ENCODE measurements at places on chromosomes 1 and 21.
A peak's percentile ranks its signal among the peaks of the same experiment; 100 is the strongest.

- DNase-seq = no peak
Observed at GRCh38 chr1:60342569-60342968, 269.0 kb upstream of the C1orf87 start.

DNA sequence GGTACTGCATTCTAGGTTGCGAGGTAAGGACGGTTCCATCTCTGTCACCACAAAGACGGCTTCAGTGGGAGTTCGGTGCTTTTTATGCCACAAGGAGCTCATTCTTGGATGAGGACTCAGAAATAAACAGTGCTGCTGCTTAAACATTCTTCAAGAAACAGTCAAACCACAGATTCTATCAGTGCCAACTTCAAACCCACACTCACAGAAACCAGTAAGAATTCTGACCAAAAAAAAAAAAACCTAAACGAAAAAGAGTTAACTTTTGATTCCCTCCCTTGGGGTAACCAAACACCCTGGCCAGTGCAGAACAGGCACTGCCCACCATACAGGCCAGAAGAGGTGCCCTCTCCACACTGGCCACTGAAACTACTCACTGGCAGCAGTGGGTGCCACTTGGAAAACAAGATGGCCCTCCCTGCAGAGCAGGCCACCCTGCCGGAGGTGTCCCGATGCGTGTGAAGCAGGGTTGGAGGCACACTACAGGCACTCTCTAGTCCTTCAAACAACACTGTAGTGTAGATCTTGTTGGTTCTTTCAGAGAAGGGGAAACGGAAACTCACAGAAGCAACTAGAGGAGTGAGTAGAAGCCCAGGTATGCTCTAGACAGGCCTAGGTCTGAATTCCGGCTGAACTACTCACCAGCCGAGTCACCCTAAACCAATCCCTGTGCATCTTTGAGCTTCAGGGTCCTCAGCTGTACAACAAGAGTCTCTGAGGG lies 87.3 kb upstream of the TLR5 start:
- DNase-seq = peak; percentile 45

GRCh38 chr1:180131510-180131909 lies 23.2 kb upstream of the QSOX1 start:
- DNase-seq = peak; percentile 16

DNA sequence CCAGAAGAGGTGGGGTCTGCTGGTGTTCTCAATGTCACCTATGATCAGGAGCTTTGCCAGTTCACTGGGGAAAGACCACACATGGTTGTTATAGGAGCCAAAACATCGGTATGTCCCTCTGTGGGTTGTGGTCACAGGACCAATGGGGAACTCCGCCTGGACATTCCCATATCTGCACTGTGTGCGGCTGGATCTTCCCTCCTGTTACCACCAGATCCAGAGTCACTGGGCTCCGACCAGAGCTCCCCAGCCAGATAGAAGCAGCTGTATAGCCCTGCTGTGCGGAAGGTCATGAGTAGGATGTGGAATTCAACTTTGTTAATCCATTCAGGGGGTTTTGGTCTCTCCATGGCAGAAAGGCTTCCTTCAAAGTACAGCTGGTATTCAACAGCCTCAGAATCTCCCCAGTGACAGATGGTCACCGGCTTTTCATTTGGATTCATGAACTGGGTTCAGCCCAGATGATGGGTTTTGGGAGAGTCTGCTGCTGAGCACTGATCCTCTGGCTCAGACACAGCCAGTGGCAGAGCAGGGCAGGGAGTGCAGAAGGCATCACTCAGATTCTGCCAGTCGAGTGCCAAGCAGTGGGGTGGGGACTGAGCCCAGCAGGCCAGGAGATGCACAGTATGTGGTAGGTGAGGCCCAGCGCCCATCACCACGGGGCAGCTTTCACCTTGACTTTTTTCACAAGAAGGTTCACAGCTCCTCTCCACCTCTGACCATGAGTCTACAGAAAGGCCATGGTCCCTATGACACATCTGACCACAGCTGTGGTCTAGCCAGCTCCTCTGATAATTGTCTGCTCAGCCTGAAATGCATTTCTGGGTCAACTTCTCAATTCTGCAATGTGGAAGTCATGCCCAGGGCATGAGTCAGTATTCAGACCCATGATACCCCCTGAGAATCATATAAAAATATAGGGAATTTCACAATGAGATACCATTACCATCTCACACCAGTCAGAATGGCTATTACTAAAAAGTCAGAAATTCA lies 2.9 kb upstream of the SHCBP1L start:
- DNase-seq = no peak

GRCh38 chr1:3827813-3828307 lies 29.2 kb downstream of the CEP104 start:
- no peak for DNase-seq

DNA sequence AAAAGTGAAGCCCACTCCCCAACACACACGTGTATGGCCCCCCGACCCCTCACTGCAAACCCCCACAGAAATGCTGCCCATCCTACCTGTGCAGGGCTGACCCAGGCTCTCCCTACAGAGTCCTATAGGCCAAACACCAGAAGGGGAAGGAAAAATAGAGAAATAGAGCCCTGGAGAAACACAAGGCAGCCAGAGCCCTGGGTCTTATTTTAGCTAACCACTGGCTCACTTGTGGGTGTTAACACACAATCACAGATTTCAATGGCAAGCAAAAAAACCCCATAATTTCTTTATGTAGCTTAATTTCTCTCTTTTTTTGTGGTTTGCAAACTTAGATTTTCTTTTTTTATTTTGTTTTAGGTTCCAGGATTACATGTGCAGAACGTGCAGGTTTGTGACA lies 989 bp upstream of the PIGR start:
- DNase-seq = no peak

GRCh38 chr21:23218667-23219066 lies 2220.5 kb downstream of the NCAM2 start:
- DNase-seq = no peak

DNA sequence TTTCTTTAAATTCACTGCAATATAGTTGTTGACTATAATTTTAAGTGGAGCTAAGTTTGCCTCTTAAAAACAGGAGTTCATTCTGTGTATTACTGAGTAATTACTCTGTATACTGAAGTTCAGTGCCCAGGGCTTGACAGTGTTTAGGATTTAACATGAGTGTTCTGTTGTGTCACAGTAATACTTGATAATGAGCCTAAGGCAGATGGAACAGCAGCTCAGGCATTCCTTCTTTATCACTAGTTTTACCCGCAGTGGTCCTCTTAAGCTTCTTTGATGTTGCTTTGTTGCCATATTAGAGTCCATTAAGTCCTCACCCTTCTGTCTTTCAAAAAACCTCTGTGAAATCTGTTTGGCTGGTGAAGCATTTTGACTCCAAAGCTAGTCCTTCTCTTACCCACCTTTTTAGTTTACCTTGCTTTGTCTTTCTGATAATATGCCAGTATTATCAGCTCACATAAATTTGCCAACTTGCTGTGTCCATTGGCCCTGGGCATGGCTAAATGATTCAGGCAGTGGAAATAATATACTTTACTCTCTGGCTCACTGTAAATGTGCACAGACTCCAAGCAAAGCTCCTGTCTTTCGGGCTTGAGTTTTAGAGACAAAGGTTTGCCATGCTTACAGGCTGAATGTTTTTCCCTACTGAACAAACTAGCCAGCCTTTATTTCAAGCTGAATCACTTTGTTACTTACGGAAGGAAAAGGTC lies 17.7 kb downstream of the HIPK1 start:
- no peak for DNase-seq

DNA sequence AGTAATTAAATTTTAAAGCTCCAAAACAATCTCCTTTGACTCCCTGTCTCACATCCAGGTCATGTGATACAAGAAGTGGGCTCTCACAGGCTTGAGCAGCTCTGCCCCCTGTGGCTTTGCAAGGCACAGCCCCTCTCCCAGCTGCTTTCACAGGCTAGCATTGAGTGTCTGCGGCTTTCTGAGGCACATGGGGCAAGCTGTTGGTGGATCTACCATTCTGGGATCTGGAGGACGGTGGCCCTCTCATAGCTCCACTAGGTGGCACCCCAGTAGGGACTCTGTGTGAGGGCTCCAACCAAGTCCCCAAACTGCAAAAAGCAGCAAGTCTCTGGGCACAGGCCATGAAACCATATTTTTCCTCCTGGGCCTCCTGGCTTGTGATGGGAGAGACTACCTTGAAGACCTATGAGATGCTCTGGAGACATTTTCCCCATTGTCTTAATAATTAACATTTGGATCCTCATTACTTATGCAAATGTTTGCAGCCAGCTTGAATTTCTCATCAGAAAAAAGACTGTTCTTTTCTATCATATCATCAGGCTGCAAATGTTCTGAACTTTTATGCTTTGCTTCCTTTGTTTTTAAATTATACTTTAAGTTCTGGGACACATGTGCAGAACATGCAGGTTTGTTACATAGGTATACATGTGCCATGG lies 554.1 kb upstream of the OLFM3 start:
- DNase-seq = peak; percentile 23

DNA sequence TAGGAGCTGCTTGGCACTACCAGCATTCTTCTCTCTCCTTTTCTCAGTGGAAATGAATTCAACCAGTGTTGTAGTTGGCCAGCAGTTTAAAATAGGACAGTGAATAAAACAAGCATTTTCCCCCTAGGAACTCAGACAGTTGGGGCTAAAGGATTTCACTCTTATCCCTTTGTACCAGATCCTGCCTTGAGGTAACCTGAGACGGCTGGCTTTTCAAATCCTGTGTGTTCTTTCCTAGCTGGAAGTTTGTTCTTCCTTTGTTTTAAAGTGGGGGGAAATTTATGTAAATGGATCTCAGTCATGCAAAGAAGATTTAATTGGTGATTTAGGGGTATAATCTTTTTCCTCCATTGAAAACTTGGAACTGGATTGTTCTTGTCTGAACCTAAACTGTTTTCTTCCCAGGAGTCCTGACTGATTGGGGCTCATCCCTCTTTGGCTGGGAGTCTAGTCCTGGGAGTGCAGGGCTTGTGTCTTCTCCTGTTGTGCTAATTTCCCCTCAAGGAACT lies 23.3 kb downstream of the ZP4 start:
- no peak for DNase-seq

DNA sequence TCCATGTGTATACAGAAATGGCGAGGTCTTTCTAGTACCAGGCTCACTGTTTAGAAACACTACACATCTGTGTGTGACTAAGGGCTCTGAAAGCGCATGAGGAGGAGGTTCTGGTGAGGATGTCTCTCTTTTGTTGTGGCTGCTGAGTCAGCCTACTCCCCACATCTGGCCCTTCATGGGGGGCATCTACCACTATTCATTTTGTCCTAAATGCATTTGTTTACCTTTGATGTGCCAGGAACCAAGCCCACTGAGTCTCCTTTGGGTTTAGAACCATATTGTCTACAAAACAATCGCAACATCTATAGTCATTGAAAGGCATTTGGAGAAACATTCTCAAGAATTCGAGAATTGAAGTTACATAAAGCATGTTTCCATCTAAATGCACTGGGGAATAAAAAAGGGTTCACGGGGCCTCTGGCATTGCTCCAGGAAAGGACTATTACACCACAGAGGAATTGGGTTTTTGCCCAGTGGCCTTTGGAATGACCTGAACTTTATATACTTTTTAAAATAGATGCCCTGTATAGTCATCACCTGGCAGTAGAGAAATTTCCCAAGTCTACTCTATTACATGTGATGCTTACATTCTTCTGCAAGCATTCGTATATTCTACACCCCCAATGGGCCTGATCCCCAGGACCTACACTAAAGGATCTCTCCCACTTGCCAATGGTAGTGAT lies 35.1 kb upstream of the ADORA3 start:
- DNase-seq = no peak

GRCh38 chr1:238404481-238404880 lies 513.8 kb upstream of the ZP4 start:
- DNase-seq = no peak

- no peak for DNase-seq
Observed at GRCh38 chr1:111906816-111907215, 82.7 kb downstream of the KCND3 start.

DNA sequence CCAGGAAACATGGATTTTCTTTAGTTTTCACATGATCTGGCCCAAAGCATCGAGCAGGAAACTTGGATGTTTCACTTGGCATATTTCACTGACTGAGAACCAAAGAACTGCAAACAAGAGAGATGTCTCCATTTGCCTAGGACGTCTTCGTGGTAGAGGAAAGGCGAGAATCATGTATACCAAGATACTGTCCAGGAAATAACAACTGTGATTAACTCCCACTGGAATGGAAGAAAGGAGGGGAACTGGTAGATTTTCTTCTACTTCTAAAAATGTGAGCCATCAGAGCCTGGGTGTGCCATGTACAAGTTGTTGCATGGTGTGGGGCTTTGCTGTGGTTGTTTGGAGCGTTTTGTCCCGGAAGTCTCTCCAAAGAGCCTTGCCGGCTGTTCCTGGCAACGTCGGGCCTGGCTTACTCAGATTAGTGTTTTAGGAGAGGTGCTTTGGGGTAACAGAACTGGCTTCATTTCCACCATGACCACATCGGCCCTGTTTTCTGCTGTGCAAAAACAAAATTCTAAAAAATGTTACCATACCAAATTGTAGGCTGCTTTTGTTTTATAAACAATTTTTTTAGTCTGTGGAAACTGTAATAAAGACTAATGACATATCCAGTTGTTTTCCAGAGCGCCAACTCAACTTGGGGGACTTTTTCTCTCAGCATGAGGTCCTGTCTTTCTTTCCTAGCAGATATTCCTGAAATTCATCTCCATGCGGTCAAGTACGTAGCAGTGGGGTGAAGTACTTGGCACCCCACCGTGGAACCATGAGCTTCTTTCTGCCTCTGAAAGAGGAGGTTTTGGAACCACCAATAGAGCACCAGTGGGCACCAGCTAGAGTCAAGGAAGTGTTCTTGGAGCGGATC lies 118.3 kb downstream of the TM2D1 start:
- no peak for DNase-seq

GRCh38 chr1:93997756-93998155 lies 88.5 kb upstream of the GCLM start:
- DNase-seq = no peak

- DNase-seq = no peak
Observed at GRCh38 chr1:63198871-63199394, 123.4 kb upstream of the FOXD3 start.

GRCh38 chr1:15322648-15323350 lies 75.8 kb downstream of the FHAD1 start:
- DNase-seq = no peak

DNA sequence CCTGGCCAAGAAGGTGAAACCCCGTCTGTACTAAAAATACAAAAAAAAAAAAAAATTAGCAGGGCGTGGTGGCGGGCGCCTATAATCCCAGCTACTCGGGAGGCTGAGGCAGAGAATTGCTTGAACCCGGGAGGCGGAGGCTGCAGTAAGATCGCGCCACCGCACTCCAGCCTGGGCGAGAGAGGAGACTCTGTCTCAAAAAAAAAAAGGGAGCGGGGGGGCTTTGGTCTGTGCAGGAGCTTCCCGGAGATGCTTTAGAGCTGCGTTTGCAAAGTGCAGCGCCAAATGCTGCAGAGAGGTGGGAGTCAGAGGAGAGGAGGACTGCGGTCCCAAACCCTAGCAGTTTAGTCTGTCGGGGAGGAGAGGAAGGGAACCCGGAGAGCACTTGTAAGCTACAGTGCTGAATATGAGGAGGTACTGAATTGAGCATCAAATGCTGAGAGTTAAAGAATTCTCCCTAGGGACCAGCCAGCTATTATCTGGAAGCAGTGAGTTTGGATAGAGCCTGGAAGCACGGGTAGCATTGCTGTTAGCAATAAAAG lies 569 bp downstream of the FALEC start:
- no peak for DNase-seq

Measured in activated CD4-positive, alpha-beta T cell treated with anti-CD3 and anti-CD28 coated beads, Interleukin-2, Interleukin-6, amounts not matched to agents 100 ng/mL and 50 ng/mL, durations not matched to agents 16 hours and 8 hours (primary cell).